DMS79 treated with DMSO at 0.1 percent for 48 hours (cell line): ENCODE measurements at places on chromosomes 7 and 10.
A peak's percentile ranks its signal among the peaks of the same experiment; 100 is the strongest.

DNA sequence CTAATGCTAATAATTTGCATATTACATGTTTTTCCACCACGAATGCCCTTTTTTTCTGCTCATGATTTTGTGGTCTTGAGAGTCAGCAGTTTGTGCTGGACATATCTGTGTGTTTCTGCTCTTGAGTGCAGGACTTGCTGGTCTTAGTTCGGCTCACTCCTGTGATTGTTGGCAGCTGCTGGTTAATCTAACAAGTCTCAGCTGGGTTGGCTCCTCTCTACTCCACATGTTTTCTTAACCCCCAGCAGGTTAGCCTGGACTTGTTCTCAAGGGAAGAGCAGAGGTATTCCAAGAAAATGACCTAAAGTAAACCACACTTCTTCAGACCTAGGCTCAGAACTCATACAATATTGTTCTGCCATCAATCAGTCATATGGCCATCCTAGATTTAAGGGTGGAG, 1238.9 kb downstream of the XPNPEP1 start:
- no peak for DNase-seq

DNA sequence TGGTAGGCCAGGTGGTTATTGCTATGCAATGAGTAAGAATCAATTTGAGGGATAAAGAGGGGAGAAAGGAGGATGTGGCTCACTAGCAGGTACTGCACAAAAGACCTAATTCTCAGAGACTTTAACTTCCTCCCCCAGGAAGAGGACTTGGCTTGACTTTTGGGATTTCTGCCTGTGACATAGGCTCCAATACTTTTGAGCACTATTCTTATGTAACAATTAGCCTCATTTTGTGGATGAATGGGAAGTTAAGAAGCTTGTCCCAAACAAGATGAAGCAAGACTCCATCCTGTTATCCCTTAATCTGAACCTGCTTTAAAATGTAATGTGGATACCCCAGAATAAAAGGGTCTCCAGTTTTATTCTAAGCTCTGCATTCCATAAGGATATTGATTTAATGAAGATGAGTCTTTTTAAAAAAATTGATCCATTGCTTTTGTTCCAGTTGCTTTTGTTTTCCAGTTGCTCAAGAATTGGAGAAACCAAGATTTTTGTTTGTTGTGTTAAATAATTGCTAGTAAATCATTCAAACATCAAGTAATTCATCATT, 218.5 kb downstream of the SNX13 start:
- no peak for DNase-seq

DNA sequence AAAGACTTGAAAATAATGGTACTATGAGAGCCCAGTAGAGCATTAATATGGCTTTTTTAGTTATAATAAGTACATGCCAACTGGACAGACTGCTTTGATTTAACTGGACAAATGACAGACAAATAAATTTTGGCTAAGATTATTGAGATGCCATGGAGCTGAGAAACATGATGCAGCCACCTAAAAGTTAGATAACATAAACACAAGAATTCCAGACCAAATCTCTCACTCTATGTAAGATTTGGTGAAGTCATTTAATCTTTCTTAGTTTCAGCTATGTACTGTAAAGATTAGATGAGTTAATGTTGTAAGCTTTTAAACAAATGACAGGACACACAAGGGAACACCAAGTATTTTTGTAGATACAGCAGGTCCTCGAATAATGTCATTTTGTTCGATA, 118.2 kb downstream of the CACNA2D1 start:
- DNase-seq, result no peak

DNA sequence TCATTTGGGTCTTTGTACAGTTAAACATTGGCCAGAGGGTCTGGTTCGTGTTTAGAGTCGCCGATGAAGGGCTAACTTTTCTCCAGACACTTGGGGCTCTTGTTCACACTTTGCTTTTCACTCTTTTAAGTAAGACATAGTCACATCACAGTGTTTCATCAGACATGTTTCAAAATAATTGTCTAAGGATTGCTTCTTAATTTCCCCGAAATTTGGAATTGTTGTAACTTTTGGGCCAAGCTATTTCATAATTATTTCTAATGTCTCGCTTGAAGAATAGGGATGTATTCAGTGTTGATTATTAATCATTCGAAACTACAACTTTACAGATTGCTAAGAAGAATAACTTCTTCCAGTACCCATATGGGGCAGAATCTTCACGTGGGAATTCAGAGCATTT, 92.8 kb downstream of the TCF7L2 start:
- no peak for DNase-seq

GRCh38 chr10:6343305-6344010, 140.7 kb downstream of the PFKFB3 start:
- no peak for DNase-seq

DNA sequence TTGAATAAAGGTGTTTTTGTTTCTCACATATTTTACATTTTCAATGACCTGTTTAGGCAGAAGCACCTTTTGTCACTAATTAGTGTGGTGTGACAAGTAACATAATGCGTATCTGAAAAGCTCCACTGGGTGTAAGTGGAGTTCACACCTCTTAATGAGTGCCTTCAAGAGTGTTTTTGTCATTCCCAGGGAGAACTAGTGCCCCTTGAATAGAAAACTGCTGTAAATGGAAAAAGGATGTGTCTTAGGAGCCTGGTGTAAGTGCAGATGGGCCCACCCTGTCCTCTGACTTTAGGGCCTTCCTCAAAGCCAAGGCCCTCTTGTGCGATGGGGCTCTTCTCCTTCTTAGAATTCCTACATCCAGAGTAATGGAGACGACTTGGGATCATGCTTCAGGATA, 170.0 kb downstream of the MGMT start:
- DNase-seq, result no peak

DNA sequence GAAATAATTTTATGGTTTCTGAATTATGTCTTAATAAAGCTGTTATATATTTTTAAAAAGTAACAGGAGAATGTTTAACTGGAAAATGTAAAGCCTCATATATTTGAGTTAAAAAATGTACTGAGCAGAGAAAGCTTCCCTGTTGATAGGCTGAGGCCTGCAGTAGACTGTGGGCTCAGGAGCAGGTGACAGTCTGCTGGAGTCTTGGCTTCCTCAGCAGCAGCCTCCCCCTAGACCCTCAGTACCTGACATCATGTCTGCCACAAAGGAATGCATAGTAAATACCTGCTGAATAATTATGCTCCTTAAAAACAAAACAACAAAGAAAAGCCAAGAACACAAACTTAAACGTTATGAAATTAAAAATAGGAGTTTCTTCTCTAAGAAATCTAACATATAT, 73.9 kb upstream of the NOBOX start:
- no peak for DNase-seq

DNA sequence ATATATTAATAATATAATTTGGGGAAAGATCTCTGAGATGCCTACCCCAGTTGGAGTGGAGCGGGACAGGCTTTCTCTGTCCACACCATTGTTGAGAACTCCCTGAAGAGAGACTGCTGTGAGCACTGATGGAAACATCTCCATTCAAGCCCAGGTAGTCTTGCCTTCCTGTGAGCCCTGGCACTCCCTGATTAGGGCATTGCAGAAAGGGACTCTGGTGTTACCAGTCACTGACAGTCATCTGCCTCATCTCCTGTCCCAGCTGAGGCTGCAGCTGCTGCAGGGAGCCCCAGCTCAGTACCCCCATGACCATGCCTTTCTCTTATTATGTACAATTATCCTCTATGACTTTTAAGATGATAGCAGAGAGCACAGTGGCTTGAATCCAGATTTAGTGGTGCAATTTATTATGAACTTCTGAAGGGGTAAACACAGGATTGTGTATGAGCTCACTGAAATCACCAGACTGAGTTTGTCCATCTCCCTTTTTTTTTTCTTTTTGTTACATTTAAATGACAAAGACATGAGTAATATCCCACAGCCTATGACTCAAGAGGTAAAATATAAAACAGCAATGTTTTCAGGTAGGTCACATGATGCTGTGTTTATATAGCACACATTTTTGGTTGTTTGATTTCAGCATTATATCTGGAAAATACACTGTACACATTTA, 236.9 kb downstream of the SLC25A13 start:
- DNase-seq, result no peak

- no peak for DNase-seq
Observed at GRCh38 chr10:102868911-102869257, 386 bp upstream of the AS3MT start.

- peak; percentile 90 for DNase-seq
Observed at GRCh38 chr7:75727881-75728593, 10.7 kb downstream of the HIP1 start.

GRCh38 chr10:8048281-8049008, 6.0 kb upstream of the GATA3 start:
- no peak for DNase-seq

- no peak for DNase-seq
Observed at GRCh38 chr10:92696606-92697383, 7.0 kb downstream of the HHEX start.

GRCh38 chr10:51960494-51960895, 261.1 kb upstream of the CSTF2T start:
- DNase-seq, result no peak

DNA sequence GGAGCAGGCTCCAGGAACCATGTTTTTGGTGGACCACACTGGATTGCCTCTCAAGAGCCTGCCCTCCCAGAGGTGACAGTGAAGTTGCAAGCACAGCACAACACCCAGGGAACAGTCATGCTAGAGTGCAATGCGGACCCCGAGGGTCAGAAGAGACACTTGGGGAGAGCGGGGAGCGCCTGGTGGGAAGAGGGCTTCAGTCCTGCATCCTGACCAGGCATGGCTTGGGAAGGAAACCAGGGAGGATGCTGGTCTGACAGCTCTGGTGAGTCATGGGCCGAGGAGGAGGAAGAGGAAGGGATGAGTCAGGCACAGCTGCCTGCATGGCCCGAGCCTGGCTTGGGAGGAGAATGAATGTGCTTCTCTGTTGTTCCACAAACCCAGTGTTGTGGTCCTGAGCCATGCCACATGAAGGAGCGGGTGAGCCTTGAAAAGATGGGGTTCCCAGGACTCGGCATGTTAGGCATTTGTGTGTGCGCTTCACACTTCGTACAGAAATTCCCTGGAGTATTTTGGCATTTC, 29.5 kb upstream of the ANKRD2 start:
- no peak for DNase-seq

- peak; percentile 46 for DNase-seq
Observed at GRCh38 chr7:91264924-91265681, 870 bp downstream of the FZD1 start.

DNA sequence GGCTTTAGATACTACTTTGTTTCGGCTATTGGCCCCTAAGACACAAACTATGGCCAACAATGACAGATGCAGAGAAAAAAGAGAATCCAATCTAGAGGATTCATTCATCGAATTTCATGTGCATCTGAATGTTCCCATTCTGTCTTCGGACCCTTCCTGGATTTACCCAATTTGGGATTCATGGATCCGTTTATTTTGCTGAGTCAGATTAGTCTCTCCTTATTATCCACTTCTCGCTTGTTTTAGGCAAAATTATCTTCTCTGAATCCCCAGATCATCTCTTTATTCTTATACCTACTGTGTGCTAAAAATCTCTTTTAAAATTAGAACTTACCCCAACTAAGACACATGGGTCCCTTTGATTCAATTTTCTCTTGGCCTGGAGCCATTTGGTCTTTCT, 6.5 kb downstream of the TRPV6 start:
- DNase-seq, result no peak

GRCh38 chr7:24716480-24717246, 40.6 kb downstream of the GSDME start:
- DNase-seq, result no peak

GRCh38 chr7:111528331-111528730, 34.0 kb downstream of the IMMP2L start:
- DNase-seq, result no peak

- DNase-seq, result no peak
Observed at GRCh38 chr7:94697035-94697974, 41.4 kb upstream of the SGCE start.

- DNase-seq, result no peak
Observed at GRCh38 chr7:142349670-142350405, 92.0 kb upstream of the PRSS58 start.

- DNase-seq, result no peak
Observed at GRCh38 chr7:88746126-88746525, 13.4 kb upstream of the ZNF804B start.

DNA sequence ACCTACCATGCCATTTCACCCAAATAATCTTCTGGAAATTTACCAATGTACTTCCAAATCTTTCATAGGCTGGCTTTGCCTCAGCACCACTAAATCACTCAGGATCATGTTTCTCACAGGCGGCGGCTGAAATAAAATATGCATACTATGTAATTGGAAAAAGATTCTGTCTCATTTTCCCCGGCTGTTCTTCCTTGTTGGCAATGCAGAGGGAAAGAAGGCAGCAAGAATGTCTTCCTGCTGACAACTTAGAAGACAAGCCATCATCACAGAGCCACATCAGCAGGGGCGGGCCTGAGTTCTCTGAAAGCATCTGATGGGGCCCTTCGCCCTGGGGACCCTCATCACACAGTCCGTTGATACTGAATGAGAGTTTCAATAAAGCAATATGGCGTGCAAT, 39.2 kb upstream of the COL1A2 start:
- no peak for DNase-seq

GRCh38 chr7:157032644-157033482, 22.4 kb upstream of the MNX1 start:
- DNase-seq, result no peak

DNA sequence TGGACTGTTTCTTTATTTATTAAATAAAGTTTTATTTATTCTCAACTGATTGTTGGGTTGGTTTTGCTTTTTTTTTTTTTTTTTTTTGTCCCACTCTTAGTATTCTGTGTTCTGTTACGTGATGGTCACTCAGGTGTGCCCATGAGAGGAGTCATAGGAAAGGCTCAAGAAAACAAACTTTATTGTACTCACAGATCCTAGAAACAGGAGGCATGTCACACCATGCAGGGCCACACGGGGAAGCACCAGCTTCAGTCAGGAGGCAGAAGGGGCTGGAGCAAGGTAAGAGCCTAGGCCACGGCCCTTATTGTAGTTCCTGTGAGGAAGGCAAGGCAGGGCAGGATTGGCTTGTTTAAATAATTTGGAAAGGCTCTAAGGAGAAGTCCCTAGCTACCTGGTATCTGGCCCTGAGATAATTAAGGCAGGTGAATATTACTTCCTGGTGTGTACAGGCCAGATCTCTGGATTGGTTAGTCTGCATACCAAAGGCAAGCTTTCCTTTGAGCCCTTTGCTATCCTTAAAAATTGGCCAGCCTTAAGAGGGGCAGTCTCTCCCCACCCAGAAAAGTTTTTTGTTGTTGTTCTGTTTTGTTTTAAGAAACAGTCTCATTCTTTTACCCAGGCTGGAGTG, 8.3 kb downstream of the ATOH7 start:
- DNase-seq, result no peak

- DNase-seq, result no peak
Observed at GRCh38 chr10:24396396-24396795, 187.5 kb downstream of the KIAA1217 start.

GRCh38 chr10:20991526-20991925, 94.4 kb upstream of the NEBL start:
- DNase-seq, result no peak

- DNase-seq, result no peak
Observed at GRCh38 chr10:78942091-78942501, 126.7 kb upstream of the ZMIZ1 start.

- peak; percentile 57 for DNase-seq
Observed at GRCh38 chr7:94510582-94511496, 1.2 kb downstream of the CASD1 start.
